ENCODE measurements at places on chromosomes 4 and X. TPM values are rescaled to one million over a fixed set of nuclear protein-coding genes. Genes with fewer than 3 reads are reported as not detected.
A peak's percentile ranks its signal among the peaks of the same experiment; 100 is the strongest.

- no peak overlapping the region for H3K27ac ChIP-seq
- no peak overlapping the region for H3K4me3 ChIP-seq
- no peaks in the 10 kb centered on the region for H3K4me1 ChIP-seq
- no peaks in the 10 kb centered on the region for H3K27me3 ChIP-seq
- no peak for DNase-seq
- peaks cover 9% of the 10 kb centered on the region for H3K36me3 ChIP-seq
These were observed 22.0 kb downstream of the RAB39B start for GRCh38 chrX:155242300-155242699.

Gene HPSE
- 16.5 TPM for total RNA-seq

DNA sequence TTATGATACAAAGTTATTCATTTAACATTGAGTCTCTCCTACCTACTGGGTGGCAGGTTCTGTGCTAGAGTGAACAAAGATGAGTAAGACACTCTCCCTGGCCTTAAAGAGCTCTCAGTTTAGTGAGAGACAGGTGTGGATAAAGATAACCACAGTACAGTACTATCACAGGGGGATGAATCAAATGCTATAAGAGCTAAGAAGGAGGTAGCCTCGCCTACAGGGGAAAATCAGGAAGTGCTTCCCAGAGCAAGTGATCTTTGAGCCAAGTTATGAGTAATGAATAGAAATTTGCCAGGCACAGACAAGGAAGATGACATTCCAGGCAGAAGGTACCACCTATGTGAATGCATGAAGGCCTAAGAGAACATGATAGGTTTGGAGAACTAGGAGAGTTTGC, 3.4 kb upstream of the IGBP1 start:
- DNase-seq, result no peak
- H3K4me3 ChIP-seq, result no peak overlapping the region
- H3K27me3 ChIP-seq, result no peaks in the 10 kb centered on the region

Gene MAGEB10
- not detected for total RNA-seq

DNA sequence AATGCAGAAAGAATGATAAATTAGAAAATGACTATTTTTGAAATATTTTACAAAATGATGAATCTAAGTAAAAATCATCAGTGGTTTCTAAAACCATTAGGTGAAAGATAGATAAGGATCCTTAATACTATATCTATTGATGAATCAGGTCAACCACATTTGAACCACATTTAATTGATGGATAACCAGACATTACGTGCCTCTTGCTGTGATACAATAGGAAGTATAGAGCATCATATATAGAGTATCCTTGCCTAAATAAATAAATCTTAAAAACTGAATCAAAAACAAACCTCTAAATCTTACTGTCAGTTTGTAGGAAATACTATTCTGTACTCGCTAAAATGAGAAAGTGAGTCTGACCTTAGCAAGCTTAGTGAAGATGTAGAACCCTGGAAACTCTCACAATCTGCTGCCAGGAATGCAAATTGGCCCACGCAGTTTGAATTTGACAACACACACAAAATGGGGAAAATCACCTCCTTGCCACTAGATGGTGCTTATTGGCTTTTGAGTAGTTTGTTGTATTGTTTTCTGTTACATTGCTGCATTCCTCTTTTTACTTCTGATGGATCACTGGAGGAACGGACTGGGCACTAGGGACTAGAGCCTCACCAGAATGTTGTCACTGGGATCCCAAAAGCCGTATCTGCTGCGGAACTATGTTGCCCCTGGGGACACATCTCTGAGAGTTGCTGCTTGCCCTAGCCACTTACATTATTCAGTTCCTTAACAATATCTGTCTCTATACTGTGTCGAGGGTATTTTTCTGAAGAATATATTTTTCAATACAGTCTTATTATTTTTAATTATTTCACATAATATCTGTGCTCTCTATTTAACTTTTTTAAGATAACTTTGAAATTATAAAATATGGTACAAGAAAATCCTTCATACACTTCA, 25.4 kb upstream of the SLAIN2 start:
- peaks cover 5% of the 10 kb centered on the region for H3K4me1 ChIP-seq
- DNase-seq, result peak; percentile 43
- H3K36me3 ChIP-seq, result no peaks in the 10 kb centered on the region
- H3K27me3 ChIP-seq, result no peaks in the 10 kb centered on the region
- no peak overlapping the region for H3K4me3 ChIP-seq

- H3K27ac ChIP-seq, result no peak overlapping the region
- no peak for DNase-seq
- no peaks in the 10 kb centered on the region for H3K27me3 ChIP-seq
- no peak overlapping the region for H3K4me3 ChIP-seq
- H3K4me1 ChIP-seq, result no peaks in the 10 kb centered on the region
These were observed 80.8 kb upstream of the IQCM start for GRCh38 chr4:149896432-149896831.

DNA sequence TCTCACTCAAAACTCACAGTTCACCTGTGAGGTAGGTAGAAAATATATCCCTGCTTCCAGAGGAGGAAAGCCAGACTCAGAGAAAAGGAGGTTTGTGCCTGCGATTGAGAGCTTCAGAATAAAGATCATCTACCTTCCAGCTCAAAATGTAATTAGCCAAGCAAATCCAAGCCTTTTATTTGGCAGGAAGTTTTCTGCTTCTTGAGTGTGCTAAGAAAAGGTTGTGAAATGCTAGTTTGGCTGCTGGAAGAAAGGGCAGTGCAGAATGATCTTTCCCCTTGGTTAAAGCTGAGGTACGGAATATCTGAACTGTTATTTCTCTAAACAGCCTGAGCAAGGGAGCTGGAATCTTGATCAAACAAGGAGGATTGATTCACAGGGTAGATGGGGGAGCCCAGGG, 59.7 kb upstream of the VCX3B start:
- no peaks in the 10 kb centered on the region for H3K36me3 ChIP-seq
- no peak overlapping the region for H3K27ac ChIP-seq
- no peak for DNase-seq

DNA sequence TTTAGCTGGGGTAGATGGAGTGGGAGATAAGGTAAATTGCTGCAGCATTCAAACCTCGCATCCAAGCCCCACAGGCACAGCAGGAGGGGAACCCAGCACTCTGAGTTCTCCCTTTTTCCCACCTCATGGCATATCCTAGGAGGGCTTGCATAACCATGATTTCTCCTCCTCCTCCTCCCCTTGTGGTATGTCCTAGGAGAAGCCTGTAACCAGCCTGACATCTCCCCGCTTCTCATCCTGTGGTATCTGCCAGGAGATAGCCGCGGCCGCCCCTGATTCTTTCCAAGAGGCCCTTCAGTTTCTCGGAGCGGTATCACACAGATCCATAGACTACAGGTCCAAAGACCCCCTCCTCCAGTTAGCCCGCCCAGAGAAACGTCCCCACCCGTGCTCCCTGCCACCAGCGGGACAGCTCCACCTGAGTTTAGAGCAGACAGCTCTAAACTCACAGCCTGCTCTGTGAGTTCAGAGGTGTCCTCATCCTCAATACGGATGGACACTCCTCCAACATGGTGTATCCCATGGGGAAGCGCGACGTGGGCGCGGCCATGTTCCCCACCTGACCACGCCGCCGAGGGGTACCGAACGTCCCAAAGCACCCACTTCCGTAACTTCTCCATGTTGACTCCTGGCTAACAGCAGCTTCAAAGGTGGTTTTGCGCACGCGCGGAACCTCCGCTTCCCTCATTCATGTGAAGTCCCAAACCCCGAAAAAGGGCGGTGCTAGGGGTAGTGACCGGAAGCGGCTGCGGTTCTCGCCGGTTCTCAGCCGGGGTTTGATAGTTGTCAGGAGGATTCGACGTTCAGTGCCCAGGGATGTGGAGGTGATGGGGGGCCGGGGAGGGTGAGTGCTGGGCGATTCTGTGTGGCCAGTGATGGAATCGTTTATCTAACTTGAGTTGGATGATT, at the start of gene ZNF81:
ZNF81 (plus strand) TSS at position 739 of the 909 bp plus-strand sequence. CDS start 9,366 bp downstream, outside the sequence.
- H3K27me3 ChIP-seq, result no peaks in the 10 kb centered on the region
- peaks cover 19% of the 10 kb centered on the region for H3K4me1 ChIP-seq
- H3K36me3 ChIP-seq, result peaks cover 2% of the 10 kb centered on the region

DNA sequence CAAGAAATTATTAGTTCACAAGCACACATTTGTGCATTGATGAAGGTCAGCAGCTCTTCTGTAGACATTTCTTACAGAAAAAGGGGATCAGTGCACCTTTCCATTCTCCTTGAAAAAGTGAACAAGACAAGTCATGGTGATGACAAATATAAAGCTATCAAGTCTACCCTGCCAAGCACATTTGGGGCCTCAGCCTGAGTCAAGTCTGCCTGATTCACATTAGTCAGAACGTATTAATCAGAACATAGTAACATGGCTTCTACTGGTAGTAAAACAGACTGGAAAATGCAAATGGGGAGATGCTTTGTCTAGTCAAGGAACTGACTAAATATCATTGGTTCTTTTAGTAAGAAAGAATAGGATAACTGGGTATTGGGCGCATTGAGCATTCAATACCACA, 2305.1 kb downstream of the PCDH7 start:
- H3K27me3 ChIP-seq, result no peaks in the 10 kb centered on the region
- no peaks in the 10 kb centered on the region for H3K36me3 ChIP-seq
- no peak overlapping the region for H3K4me3 ChIP-seq
- H3K4me1 ChIP-seq, result no peaks in the 10 kb centered on the region
- DNase-seq, result no peak

GRCh38 chr4:74366367-74366911, 1.5 kb downstream of the EREG start:
- no peak overlapping the region for H3K4me3 ChIP-seq
- H3K36me3 ChIP-seq, result no peaks in the 10 kb centered on the region
- peaks cover 37% of the 10 kb centered on the region for H3K27me3 ChIP-seq
- H3K4me1 ChIP-seq, result peaks cover 10% of the 10 kb centered on the region

Data from activated CD4-positive, alpha-beta memory T cell treated with anti-CD3 and anti-CD28 coated beads for 36 hours (primary cell).